Amygdala (tissue), 56 donors: ENCODE measurements at places on chromosomes 7 and 10.

- DNase-seq: no peak
Measured at GRCh38 chr7:111815354-111815753, 253.1 kb upstream of the IMMP2L start.

- no peak for DNase-seq
Measured at GRCh38 chr10:84957427-84957826, 629.0 kb downstream of the CCSER2 start.

GRCh38 chr7:117285826-117286225 lies 37.0 kb downstream of the WNT2 start:
- no peak for DNase-seq

GRCh38 chr7:107160389-107160788 lies 8.4 kb upstream of the HBP1 start:
- no peak for DNase-seq

DNA sequence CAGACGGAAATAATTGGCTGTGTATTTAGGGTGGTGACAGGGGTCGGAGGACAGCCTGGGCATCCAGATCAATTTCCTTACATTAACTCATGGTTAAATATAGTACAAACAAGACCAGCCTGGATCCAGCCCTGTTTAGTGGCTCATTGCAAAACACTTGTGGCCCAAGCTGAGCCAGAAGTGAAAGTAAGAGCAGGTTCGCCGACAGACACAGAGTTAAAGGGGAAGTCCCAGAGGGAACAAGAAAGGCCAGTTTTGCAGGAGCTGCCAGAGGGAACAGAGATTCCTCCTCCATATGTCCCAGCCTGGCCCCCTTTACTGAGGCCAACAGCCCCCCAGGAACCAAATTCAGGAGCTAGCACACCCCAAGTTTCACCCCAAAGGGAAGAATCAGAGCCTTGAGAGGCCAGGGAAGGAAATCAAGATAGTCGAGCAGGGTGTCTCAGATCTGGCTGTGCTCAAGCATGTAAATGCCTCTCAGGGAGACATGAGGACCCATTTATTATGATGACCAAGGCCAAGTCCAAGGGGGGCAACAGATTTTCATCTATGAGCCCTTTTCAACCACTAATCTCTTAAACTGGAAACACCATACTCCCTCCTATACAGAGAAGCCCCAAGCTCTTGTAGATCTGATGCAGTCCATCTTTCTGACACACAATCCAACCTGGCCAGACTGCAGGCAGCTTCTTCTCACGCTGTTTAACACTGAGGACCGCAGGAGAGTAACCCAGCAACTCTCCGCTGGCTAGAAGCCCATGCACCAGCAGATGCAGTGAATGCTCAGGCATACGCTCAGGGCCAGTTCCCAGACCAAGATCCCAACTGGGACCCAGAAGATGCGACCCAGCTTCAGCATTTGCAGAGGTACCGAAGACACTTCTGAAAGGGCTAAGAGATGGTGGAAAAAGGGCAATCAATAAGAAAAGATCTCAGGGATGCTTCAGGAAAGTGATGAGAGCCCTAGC lies 15.9 kb upstream of the ADCK2 start:
- no peak for DNase-seq

GRCh38 chr7:26658389-26659084 lies 205.9 kb downstream of the SKAP2 start:
- DNase-seq: no peak
